ENCODE measurements at places on chromosomes 2 and 18.

GRCh38 chr2:9249020-9249800, 42.6 kb downstream of the ASAP2 start:
- DNase-seq, result peak; percentile 80

DNA sequence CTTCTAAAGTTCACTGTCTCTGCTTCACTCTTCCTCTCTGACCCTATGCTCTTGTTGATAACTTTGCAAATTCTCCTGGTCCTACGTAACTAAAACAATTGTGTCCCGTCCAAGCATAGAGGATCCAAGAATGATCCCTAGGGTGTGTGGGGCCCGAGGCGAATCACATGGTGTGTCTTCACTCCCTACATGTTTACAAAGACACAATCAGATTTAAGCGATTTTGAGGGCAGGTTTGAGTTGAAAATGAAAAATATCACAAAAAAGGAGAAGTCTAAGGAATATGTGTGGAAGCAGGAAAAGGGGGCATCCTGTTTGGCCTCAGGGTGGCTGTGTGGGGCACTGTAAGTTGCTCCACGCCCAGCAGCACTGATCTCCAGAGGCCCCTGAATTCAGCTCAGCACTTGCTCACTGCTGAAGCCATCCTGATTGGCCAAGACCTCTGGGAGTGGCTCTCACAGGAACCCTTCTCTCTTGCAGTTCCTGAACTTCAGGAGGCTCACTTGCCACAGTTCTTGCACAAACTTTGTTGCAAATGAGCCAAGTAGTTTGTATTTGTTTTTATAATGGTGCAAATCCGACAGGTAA, 363.6 kb downstream of the ZNF521 start:
- DNase-seq, result no peak

- DNase-seq, result no peak
Measured at GRCh38 chr2:50419778-50420177, 612.2 kb downstream of the NRXN1 start.

GRCh38 chr2:66563473-66563872, 128.5 kb downstream of the MEIS1 start:
- no peak for DNase-seq

DNA sequence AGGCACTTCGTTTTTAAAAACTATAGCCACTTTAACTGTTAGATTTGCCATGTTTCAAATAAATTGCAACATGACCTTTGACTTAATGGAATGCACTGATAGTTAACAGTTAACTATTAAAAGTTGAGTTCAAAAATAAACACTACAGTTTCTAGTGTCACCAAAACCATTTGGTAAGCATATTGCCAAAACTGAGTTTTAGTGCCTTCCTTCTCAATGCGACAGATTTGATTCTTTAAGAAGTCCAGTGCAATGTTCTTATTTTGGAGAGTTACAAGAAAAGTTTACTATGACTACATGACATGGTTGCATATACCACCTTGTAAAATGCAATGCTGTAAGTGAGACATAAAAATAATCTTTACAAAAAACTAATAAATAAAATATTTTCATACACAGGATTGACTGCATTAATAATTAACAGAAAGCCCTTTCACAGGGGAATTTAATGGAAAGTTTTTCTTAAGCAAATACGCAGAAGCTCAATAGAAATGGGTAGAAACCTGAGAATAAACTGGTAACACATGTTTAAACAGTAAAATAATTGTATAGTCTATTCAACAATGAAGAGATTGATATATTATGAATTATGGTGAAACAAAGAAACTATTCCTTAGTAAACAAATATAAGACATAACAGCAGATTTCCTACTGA, 53.8 kb downstream of the GRB14 start:
- DNase-seq, result no peak

DNA sequence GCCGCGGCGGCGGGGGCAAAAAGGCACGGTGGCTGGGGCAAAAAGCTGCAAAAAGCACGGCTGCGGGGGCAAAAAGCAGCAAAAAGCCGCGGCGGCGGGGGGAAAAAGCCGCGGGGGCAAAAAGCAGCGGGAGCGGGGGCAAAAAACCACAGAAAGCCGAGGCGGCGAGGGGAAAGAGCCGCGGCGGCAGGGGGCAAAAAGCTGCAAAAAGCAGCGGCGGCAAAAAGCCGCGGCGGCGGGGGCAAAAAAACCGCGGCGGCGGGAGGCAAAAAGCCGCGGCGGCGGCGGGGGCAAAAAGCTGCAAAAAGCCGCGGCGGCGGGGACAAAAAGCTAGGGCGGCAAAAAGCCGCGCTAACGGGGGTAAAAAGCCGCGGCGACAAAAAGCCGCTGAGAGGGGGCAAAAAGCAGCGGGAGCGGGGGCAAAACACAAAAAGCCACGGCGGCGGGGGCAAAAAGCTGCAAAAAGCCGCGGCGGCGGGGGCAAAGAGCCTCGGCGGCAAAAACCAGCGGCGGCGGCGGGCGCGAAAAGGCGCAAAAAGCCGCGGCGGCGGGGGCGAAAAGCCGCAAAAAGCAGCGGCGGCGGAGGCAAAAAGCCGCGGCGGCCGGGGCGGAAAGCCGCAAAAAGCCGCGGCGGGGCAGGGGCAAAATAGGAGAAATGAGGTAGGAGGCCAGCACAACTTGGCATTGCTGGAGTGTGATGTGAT, 123.4 kb downstream of the ANKRD30BL start:
- no peak for DNase-seq

DNA sequence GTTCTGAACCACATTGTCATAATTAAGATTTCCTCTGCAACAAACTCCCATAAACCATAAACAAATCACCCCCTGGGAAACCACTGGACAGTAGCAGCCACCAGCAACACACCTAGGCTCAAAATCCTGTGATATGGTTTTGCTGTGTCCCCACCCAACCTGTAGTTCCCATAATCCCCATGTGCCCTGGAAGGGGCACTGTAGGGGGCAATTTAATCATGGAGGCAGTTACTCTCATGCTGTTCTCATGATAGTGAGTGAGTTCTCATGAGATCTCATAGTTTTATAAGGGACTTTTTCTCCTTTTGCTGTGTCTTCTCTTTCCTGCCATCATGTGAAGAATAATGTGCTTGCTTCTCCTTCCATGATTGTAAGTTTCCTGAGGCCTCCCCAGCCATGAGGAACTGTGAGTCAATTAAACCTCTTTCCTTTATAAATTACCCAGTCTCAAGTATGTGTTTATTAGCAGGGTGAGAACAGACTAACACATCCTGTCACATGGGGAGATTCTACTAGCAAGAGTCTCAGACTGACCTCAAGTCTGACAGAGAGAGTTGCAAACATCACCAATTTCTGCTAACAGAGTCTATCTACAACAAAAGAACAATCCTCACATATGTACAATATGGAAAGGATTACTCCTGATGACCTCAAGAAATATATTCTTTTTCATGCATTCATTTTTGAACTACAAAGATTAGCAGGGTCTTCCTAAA, 182.6 kb downstream of the GRB14 start:
- peak; percentile 5 for DNase-seq

- no peak for DNase-seq
Measured at GRCh38 chr2:143545059-143545948, 416.1 kb downstream of the ARHGAP15 start.

DNA sequence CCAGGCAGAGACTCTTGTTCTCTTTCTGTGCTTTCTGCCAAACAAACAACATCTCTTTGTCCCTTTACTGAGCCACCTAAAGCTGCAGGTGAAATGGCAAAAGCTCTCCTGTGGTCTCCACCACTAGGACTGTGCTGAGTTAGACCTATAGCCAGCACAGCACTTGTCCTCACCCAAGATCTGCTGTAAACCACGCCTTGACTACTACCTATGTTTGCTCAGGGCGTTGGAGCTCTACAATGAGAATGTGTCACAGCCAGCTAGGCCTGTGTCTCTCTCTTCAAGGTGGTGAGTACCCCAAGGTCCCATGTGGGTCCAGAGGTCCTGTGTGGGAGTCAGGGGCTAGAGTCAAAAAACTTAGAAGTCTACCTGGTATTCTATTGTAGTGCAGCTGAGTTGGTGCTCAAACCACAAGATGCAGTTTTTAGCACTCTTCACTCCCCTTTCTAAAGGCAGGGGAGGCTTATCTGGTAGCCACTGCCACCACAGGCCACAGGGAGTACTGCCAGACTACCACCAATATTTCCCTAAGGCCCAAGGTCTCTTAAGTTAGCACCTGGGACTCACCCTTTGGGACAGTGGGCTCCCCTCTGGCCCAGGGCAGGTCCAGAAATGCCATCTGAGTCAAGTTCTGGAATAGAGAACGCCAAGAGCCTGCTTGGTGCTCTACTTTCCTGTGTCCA, 96.8 kb upstream of the RPRM start:
- DNase-seq, result no peak

DNA sequence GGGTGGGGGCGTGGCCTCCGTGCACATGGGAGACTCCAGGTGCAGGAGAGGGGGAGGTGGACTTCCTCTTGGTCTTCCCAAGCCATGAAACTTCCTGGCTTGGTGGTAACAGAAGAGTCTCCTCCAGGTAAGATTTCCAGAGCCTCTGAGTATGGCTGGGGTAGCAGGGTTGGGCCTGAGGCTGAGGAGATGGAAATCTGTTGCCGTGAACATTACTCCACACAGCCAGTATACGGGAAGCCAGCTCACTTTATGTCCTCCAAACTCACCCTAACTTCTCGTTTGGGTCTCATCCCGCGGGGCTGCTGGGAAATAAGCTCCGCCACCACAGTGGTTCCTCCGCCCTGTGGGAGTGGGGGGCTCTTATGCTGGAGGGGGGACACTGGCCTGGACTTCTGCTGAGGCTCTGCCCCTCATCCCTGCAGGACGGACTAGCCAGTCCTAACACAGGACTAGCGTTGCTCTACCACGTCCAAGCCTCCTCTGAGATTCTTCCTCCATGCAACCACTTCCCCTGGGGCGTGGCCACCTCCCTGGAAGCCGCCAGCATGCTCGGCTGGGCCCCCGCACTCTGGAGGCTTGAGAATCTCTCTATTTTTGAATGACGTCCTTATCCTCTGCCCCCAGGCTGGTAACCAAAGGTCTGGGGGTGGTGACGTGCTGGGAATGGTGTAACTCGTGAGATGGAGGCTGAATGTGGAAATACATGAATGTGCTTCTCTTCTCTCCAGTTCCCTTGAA, 777 bp upstream of the RAB17 start:
- no peak for DNase-seq

- DNase-seq, result no peak
Measured at GRCh38 chr2:238236571-238236970, 3.3 kb downstream of the HES6 start.

- no peak for DNase-seq
Measured at GRCh38 chr2:127079358-127079920, 27.5 kb downstream of the BIN1 start.

GRCh38 chr2:18834341-18834740, 245.0 kb upstream of the NT5C1B start:
- DNase-seq, result peak; percentile 54

GRCh38 chr2:225020168-225020849, 22.0 kb downstream of the DOCK10 start:
- no peak for DNase-seq

DNA sequence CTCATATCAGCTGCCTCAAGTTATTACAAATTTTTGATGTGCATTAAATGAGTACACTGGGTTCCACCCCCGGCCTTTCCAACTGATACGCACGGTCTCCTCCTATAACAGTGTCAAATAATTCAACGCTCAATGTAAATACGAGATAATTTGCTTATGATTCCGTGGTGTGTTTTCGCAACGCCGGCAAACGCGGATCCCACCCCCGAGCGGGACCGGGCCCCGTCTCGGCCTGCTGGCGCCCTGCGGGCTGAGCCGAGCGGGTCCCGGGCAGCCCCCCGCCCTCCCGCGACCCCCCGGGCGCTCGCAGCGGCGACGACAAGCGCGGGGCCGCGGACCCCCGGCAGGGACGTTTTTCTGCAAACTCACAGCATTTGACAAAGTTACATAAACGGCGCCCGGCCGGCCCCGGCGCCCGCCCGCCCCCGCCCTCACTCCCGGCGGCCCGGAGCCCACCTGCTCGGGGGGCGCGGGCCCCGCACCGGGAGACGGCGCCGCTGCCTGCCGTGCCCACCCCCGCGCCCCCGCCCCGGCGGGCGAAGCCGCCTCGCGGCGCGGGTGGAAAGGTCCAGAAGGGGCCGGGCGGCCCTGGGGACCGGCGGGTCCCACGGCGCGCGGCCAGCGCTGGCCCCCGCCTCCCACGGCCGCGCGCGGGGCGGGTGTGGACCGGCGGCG, 762 bp downstream of the HDAC4 start:
- no peak for DNase-seq

DNA sequence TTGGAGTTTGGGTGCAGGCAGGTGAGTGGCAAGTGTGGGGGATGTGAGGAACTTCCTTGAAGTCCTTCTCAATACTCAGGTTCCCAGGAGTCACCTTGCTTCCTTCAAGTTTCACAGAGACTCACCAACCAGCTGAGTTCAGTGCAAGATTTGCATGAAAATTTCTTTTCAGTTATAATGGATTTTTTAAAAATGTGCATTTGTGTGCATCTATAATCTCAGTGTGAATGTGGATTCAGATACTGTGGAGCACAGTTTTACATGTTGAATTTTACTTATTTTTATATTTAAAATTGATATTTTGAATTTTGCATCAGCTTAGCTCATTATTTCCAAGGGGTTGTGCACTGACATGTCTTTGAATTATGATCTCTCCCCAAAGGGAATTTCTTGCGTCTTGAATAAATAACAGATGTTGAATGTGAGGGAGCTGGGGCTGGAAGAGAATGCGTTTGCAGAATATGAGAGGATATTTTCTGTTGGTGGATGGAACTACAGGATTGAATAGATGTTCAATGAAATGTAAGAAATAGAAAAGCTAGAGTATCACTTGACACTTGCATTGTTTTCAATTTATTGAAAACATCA, 184.3 kb downstream of the RPRM start:
- DNase-seq, result no peak

- DNase-seq, result no peak
Measured at GRCh38 chr18:23440131-23440530, 13.0 kb upstream of the RIOK3 start.

- no peak for DNase-seq
Measured at GRCh38 chr2:47551800-47552525, 149.0 kb downstream of the MSH2 start.

DNA sequence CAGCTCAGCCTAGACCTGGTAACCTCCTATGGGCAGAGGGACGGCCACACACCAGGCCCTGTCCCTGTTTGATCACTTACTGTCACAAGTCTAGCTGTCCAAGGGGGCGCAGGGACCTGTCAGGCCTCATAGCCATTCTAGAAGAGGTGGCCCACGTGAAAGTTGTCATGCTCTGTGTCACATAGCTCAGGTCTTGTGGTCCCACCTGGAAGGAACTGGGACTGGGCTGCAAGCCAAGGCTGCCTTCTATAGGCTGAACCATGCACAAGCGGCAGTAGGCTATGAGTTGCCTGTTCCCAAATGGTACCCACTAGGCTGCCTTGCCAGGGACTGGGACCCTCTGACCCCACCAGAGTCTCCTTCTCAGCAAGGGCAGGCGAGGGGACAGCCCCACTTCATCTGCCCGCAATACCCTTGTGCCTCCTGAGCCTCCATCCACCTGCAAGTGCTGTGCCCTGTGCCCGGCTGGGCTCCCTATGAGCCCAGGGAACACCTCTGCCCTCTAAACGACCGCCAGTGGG, 177.5 kb downstream of the ANAPC1 start:
- no peak for DNase-seq

- no peak for DNase-seq
Measured at GRCh38 chr2:24123922-24124580, 782 bp downstream of the FAM228B start.

- DNase-seq, result no peak
Measured at GRCh38 chr2:102049756-102050443, 58.1 kb downstream of the IL1R2 start.

All from HT1080 (cell line).